Astrocyte of the spinal cord (primary cell): ENCODE measurements at places on chromosomes 12 and 14.
A peak's percentile ranks its signal among the peaks of the same experiment; 100 is the strongest.

DNA sequence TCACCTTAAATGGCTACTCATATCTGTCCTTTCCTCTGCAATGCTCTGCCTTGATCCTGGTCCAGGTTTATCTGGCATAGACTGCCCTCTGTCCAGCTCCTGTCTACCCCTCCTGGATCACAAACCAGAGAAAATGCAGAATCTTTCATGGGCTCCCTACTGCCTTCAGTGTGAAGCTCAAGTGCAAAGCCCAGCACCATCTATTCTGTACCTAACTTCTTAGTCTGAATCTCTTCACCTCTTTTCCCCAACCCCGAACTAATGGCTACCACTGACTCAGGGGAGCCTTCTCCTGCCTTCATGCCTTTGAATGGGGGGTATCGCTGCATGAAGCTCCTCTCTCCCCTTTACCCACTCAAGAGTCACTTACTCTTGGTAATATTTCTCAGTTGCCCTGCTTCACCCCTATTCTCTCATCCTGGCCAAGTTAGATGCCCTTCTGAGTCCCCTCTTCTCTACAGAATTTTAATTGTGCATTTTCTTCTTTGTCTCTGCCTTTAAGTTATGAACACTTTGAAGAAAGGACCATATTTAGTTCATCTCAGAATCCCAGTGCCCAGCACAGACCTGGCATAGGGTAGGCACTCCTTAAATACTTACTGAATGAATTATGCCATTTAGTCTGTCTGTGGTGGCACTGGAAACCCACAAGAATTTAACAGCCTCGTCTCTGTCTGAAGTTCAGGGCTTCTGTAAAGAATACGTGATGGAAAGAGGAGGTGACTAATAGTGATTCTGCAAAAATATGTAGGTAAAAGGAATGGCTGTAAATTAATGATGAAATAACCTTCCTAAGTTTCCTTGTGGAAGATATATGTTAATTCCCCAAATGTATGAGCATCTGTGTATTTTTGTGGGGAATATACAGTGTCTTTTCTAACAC is 191.3 kb upstream of the AMIGO2 start:
- peak; percentile 91 for DNase-seq

- no peak for DNase-seq
These were observed 61.5 kb downstream of the PDE3A start for GRCh38 chr12:20429852-20430251.

- DNase-seq: no peak
These were observed at the start of gene SOCS2 for GRCh38 chr12:93571925-93572711. Gene SOCS2, plus strand, starts transcription at chr12:93572675. Its CDS starts 223 bp downstream, at chr12:93572898.

DNA sequence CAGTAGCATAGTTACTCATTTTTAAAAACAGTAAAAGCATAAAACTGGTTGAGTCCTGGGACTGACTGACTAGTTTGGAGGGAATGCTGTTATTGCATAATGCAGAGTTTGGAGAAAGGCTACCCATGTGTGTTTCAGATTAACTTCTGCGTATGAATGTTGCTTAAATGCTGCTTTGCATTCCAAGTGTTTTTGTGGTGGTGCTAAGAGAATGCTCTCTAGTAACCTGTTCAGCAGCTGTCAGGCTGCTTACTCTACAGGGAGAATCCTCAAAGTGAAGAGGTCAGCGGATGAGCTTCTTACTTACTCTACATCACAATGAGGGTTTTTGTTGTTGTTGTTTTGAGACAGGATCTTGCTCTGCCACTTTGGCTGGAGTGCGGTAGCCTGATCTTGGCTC is 4.3 kb downstream of the DLST start:
- peak; percentile 83 for DNase-seq

- DNase-seq: no peak
These were observed 25.4 kb downstream of the RTRAF start for GRCh38 chr14:52014601-52015267.
